ENCODE measurements at places on chromosomes 16 and 17.

DNA sequence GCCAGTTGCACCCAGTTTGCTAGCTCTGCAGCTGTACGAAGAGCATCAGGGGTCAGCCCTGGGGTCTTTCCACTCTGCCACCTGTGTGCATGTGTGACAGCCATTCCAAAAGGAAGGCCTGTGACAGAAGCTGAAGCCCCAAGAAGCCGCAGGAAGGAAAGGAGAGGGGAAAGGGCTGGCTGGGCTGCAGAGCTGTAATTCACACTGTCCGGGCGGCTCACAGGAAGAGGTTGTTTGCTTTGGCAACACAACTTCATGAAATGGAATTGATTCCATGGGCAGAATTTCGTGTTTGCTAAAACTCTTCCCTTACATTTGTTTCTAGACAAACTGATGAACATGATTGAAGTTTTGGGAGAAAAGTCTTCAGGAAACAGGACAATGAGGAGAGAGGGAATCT is 14.8 kb downstream of the TMEM204 start:
- no peaks in the 10 kb centered on the region for H3K27me3 ChIP-seq
- DNase-seq = no peak
- H3K27ac ChIP-seq = no peak overlapping the region
- H3K4me1 ChIP-seq = peaks cover 15% of the 10 kb centered on the region
- no peak overlapping the region for H3K4me3 ChIP-seq
- peaks cover 9% of the 10 kb centered on the region for H3K36me3 ChIP-seq

DNA sequence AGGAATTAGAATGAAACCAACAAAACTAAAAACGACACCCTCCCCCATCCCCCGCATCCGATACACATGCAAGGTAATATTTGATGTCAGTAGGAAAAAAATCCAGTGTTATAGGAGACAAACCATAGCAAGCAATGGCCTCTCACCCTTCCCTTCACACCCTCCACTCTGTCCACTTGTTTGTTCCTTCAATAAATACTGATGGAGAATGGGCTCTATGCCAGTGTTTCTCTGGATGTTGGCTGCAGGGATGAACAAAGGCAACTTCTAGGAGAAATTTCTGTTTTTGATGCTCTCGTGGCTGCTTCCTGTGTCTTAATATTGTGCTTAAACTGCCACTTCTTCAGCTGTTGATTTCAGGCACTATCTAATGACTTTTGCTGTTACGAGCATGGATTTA is 98.8 kb downstream of the WWOX start:
- no peaks in the 10 kb centered on the region for H3K4me1 ChIP-seq
- no peaks in the 10 kb centered on the region for H3K36me3 ChIP-seq
- no peak overlapping the region for H3K4me3 ChIP-seq
- H3K27me3 ChIP-seq = no peaks in the 10 kb centered on the region
- H3K27ac ChIP-seq = no peak overlapping the region

DNA sequence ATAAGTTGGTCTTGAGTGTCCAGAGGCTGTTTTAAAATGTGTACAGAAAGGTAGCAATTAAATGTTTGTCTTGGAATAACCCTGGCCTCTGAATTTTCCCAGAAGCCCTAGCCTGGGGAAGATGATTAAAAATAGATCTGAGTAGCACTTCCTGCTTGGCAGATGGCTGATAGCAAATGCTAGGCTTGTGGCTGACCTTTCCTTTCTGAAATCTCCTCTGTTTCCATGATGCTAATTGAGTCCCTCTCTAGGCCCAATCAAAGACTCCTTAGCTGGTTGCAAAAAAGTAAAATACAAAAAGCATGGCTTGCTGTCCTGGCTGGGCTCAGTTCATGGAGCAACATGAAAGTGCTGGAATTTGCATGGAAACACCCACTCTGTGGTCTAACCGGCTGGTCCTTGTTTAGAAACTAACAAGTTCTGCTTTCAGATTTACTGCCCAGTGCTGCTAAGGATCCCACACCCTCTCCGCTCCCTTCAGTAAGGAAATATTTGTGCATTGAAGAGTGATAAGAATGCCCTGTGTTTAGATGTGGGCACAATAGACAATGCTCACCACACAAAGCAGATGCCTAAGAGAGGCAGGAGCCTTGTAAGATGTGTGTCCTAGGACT is 40.8 kb downstream of the YPEL2 start:
- H3K4me1 ChIP-seq = peaks cover 3% of the 10 kb centered on the region
- H3K36me3 ChIP-seq = no peaks in the 10 kb centered on the region
- no peak for DNase-seq
- H3K27me3 ChIP-seq = no peaks in the 10 kb centered on the region

- peaks cover 29% of the 10 kb centered on the region for H3K27me3 ChIP-seq
- no peaks in the 10 kb centered on the region for H3K36me3 ChIP-seq
Observed at GRCh38 chr17:76502341-76503211, 1.4 kb upstream of the RHBDF2 start.

DNA sequence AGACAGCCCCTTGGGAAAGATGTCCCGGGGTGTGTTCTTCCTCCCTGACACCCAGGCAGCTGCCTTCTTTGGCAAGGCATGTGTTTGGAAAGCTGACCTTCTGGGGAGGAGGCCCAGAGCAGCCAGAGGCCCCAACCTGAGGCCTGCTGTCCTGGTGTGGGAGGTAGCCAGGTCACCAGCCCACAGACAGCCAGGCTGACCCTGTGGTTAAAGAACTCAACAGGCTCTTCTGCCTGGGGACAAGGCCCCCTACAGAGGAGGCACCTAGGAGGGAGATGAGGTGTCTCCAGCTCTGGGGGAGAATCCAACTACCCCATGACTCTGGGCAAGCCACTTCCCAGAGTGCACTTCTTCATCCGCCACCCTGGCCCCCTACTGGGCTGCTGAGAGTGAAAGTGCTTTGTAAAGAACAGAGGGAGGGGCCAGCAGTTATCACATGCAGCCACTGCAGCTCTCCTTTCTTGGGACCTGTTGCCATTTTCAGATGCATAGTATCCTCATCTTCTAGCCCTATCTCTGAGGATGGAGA is 13.1 kb upstream of the SREBF1 start:
- peaks cover 81% of the 10 kb centered on the region for H3K4me1 ChIP-seq
- no peaks in the 10 kb centered on the region for H3K27me3 ChIP-seq
- no peak overlapping the region for H3K4me3 ChIP-seq
- DNase-seq = no peak
- H3K36me3 ChIP-seq = no peaks in the 10 kb centered on the region
- peak overlapping the region; percentile 75 for H3K27ac ChIP-seq

- H3K36me3 ChIP-seq = no peaks in the 10 kb centered on the region
- no peak for DNase-seq
- H3K27me3 ChIP-seq = no peaks in the 10 kb centered on the region
- no peaks in the 10 kb centered on the region for H3K4me1 ChIP-seq
- H3K27ac ChIP-seq = no peak overlapping the region
Observed at GRCh38 chr17:13024016-13024415, 6.2 kb upstream of the ELAC2 start.
